ENCODE measurements at places on chromosomes 16 and 17. TPM values are rescaled to one million over a fixed set of nuclear protein-coding genes. Genes with fewer than 3 reads are reported as not detected.

Gene NEUROD2
- total RNA-seq: not detected

Gene DRC3
- 0.37 TPM for total RNA-seq

Gene PPY
- not detected for total RNA-seq

Gene NAE1
- 56.0 TPM for total RNA-seq

- H3K27ac ChIP-seq: peak overlapping the region; percentile 79
- peaks cover 65% of the 10 kb centered on the region for H3K36me3 ChIP-seq
- peaks cover 84% of the 10 kb centered on the region for H3K4me1 ChIP-seq
- no peak for DNase-seq
- peaks cover 4% of the 10 kb centered on the region for H3K27me3 ChIP-seq
Measured at GRCh38 chr17:76561332-76561731, 21.5 kb downstream of the PRCD start.

GRCh38 chr16:57642160-57643135 is 14.0 kb downstream of the ADGRG1 start:
- H3K36me3 ChIP-seq: no peaks in the 10 kb centered on the region
- DNase-seq: no peak
- peaks cover 29% of the 10 kb centered on the region for H3K4me1 ChIP-seq

- no peak overlapping the region for H3K4me3 ChIP-seq
- DNase-seq: no peak
- no peaks in the 10 kb centered on the region for H3K36me3 ChIP-seq
- H3K4me1 ChIP-seq: peaks cover 63% of the 10 kb centered on the region
- H3K27ac ChIP-seq: peak overlapping the region; percentile 98
Measured at GRCh38 chr17:50948711-50949110, 82.6 kb upstream of the TOB1 start.

DNA sequence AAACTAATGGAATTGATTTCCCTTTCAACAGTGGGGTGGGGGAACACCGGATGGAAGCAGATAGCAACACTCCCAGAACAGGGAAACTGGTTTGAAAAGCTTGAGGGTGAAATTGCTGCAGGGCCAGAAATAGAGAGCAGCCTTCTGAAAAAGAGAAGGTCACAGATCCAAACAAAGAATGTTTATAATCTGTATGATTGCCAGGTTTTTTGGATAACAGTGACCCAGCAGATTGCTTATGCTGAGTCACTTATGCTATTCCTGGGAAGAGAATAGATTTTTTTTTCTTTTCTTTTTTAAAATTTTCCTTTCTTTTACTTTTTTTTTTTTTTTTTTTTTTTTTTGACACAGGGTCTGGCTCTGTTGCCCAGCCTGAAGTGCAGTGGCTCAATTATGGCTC is 641.3 kb downstream of the KCNJ2 start:
- no peaks in the 10 kb centered on the region for H3K27me3 ChIP-seq
- peak overlapping the region; percentile 3 for H3K4me3 ChIP-seq
- H3K27ac ChIP-seq: peak overlapping the region; percentile 19
- H3K4me1 ChIP-seq: peaks cover 16% of the 10 kb centered on the region
- DNase-seq: no peak
- H3K36me3 ChIP-seq: no peaks in the 10 kb centered on the region

DNA sequence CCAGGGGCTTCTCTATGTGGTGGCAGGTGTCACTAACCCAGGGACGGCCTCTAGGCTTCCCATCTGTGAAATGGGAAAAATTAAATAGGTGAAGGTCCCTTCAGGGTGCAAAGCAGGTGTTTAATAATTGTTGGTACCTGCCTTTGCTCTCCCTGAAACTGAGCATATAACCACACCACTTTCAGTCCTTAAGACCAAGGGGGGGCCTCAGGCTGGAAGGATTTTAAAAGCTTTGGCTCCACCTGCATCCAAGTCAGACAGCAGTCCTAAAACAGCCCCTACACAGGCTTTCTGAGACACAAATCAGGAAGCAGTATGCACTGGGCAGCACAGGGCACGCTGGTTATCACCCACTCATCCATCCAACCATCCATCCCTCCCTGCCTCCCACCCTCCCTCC is 55.0 kb downstream of the TK2 start:
- H3K4me1 ChIP-seq: no peaks in the 10 kb centered on the region
- peaks cover 18% of the 10 kb centered on the region for H3K27me3 ChIP-seq
- H3K36me3 ChIP-seq: peaks cover 8% of the 10 kb centered on the region
- DNase-seq: no peak
- no peak overlapping the region for H3K27ac ChIP-seq

DNA sequence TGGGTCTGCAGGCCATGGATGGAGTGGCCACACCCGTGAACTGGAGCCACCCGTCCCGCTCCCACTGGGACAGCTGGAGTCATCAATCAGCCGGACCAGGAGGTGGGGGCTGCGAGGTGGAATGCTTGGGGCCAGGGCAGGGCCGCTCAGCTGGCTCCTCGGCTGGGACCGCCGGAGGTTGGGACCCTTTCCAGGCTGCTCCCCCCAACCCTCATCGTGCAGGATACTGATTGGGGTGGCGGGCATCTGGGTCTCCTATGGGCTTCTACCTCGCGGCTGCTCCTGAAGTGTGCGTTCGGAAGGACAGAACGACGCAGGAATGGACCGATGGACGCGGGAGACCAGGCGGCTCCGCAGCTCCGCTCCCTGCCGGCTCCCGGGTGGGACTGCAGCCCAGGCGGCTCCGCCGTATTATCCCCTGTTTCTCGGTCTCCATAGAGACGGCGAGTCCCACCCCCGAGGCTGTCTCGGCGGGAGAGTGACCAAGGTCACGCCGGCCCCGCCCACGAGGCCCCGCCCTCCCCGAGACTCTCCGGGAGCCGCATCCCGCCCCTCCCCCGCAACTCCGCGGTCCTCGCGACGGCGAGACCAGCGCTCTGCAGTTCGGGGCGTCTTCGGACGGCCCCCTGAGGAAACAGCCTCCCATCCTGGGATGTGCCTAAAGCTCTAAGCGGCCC is at the start of gene TPPP3:
TPPP3 (minus strand) TSS at position 388 of the 677 bp plus-strand sequence. CDS start 2,387 bp downstream, outside the sequence.
- no peaks in the 10 kb centered on the region for H3K4me1 ChIP-seq
- H3K36me3 ChIP-seq: no peaks in the 10 kb centered on the region
- DNase-seq: peak; percentile 62
- H3K27ac ChIP-seq: 0 out of 2 replicates have a peak within 1 kb of the TSS, but pooled peaks have one; percentile 26
- H3K27me3 ChIP-seq: peaks cover 20% of the 10 kb centered on the region
- H3K4me3 ChIP-seq: peak within 1 kb of the TSS; percentile 5

DNA sequence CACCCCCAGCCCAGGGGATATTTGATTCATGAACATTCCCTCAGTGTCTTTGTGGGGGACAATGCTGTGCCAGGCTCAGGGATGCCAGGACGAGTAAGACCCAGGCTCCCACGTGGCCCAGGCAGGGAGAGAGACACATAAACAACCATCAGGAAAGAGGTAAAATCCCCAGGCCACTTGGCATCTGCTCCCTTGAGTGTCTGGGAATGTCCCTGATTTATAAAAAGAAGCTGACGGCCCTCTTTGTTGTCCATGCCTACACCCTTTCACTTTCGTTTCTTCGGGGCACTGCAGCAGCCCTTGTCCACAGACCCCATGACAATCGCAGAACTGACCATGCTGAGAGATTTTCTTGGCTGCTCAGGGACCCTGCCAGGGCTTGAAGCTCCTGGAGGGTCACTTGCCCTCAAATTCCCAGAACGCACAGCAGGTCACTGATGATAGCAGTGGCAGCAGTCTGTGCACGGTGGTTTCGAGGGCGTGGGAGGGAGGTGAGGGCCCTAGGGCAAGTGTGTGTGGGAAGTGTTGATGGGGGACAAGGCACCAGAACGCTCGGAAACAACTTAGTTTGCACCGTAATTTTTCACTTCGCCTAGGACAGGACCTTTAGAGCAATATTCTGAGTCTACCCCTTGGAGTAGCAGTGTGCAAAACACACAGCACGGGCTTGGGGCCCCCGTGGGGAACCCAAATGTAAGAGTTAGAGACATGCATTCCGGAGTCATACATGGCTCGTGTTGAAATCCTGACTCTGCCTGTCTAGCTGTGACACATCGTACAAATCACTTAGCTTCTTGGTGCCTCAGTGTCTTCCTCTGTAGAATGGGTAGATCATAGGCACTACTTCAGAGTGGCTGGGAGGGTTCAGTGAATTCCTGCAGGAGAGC is 4.7 kb downstream of the NOD2 start:
- H3K27ac ChIP-seq: peak overlapping the region; percentile 59
- peaks cover 11% of the 10 kb centered on the region for H3K27me3 ChIP-seq
- peak overlapping the region; percentile 87 for H3K4me3 ChIP-seq
- H3K36me3 ChIP-seq: no peaks in the 10 kb centered on the region

- peaks cover 9% of the 10 kb centered on the region for H3K36me3 ChIP-seq
- H3K4me3 ChIP-seq: no peak overlapping the region
- peaks cover 43% of the 10 kb centered on the region for H3K4me1 ChIP-seq
Measured at GRCh38 chr16:84818989-84819643, 669 bp upstream of the CRISPLD2 start.

GRCh38 chr17:74737299-74738050 is 419 bp downstream of the RAB37 start:
- H3K4me3 ChIP-seq: peak overlapping the region; percentile 29
- no peak overlapping the region for H3K27ac ChIP-seq
- H3K4me1 ChIP-seq: peaks cover 9% of the 10 kb centered on the region
- peaks cover 52% of the 10 kb centered on the region for H3K27me3 ChIP-seq
- H3K36me3 ChIP-seq: no peaks in the 10 kb centered on the region
- no peak for DNase-seq

DNA sequence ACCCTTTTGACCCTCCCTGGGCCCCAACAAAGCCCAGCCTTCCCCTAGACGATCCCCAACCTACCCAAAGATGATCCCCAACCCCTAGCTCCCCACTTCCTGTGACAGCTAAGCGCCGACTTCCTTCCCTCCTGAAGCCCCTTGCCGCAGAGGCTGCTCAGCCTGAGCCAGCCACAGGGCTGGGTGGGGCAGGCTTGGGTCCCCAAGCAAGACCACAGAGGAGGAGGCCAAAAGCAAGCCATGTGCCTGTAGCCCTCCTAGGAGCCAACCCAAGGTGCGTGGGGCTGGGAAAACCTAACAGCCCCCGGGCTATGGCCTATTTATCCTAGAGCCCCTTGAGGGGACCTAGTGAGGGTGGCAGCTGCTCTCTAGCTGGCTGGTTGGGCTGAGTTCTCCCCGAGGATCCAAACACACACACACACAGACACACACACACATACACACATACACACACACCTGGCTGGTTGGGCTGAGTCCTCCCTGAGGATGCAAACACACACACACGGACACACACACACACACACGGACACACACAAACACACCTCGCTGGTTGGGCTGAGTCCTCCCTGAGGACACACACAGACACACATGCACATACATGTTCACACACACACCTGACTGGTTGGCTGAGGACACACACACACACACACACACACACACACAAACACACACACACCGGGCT is 4.8 kb downstream of the ARRB2 start:
- H3K4me1 ChIP-seq: peaks cover 6% of the 10 kb centered on the region
- H3K4me3 ChIP-seq: no peak overlapping the region
- H3K27ac ChIP-seq: no peak overlapping the region
- H3K27me3 ChIP-seq: no peaks in the 10 kb centered on the region

Measured in HFFc6 (cell line).